ENCODE measurements at places on chromosomes 4 and X.
A peak's percentile ranks its signal among the peaks of the same experiment; 100 is the strongest.

DNA sequence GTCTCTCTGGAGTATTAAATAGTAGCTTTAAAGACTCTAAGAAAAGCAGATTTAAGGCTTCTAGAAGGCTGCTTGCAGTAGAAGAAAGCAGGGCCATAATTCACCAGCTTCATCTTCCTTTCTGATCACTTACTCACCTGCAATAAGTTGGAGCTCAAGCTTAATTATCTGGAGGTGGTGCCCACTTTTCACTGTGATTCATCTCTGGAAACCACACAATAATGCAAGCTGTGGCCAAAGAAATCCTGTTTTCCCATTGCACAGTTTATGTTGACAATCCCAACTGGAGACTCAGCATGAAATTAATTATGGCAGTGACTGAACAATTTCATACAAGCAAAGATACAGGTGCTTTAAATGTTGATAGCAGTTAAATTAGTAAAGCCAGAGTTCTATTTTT lies 14.7 kb downstream of the CWH43 start:
- DNase-seq: no peak

GRCh38 chr4:77600521-77601451 lies 4.8 kb upstream of the CXCL13 start:
- no peak for DNase-seq

GRCh38 chrX:8728932-8729535 lies 2.9 kb downstream of the ANOS1 start:
- DNase-seq: no peak

DNA sequence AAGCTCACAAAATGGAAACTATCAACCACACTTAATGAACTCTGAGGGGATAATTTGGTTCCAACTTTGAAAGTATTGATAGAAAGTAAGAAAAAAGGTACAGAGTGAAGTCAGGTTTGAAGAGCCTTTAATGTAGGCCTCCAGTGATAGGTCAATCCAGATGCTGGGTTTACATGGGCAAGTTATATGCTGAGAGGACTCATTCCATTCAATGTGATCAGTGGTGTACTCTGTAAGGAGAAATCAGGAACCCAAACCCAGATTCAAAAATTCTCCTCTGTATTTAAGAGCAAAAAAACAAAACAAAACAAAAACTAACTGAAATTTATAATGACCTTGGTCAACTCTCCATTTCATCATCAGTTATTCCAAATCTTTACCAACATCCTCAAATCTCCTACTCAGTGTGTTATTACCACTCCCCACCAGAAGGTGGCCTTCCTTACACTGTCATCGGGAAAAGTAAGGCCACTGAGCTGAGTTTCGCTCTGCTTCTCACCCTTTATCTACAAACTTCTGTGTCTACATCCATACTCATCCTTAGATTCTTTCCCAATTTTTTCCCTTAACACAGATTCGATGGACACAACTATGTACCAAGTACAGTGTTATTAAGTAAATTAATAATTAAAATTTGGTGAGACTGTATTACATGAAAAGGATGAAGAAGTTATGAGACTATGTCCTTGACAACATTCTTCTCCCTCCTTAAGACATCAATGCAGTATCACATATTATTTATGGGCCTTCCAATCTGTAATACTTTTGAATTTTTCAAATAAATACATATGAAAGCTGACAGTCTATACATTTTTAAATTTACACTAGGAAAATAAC lies 88.3 kb downstream of the ZAR1 start:
- peak; percentile 60 for DNase-seq

- no peak for DNase-seq
These were observed 72.5 kb downstream of the CNGA2 start for GRCh38 chrX:151806967-151807540.

GRCh38 chr4:3340038-3340699 lies 47.3 kb downstream of the RGS12 start:
- no peak for DNase-seq

DNA sequence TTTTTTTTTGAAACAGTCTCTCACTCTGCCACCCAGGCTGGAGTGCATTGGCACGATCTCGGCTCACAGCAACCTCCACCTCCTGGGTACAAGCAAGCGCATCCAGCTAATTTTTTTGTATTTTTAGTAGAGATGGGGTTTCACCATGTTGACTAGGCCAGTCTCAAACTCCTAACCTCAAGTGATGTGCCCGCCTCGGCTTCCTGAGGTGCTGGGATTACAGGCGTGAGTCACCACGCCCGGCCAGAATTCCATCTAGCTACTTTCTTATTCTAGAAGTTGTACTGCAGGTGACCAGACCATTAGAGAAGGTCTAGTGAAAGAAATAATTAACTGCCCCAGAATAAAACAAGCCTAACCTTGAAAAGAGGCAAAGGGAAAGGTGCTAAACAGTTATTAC lies 2.3 kb downstream of the LRBA start:
- no peak for DNase-seq

- no peak for DNase-seq
These were observed 30.1 kb upstream of the PRDX4 start for GRCh38 chrX:23637187-23637586.

DNA sequence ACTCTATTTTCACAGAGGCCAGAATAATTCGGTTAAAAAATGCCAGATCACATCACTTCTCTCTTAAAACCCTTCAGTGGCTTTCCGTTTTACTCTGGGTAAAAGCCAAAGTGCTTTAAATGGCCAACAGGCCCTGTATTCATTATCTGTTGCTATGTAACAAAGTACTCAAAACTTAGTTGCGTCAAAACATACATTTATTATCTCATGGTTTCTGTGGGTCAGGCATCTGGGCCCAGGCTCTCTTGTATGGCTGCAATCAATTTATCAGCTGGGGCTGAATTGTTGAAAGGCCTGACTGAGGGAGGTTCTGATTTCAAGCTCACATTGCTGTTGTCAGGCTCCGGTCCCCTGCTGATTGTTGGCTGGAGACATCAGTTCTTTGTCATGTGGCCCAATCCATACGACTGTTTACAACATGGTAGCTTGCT lies 72.7 kb upstream of the H2AZ1 start:
- no peak for DNase-seq

GRCh38 chr4:87260477-87260876 lies 40.1 kb upstream of the KLHL8 start:
- no peak for DNase-seq

DNA sequence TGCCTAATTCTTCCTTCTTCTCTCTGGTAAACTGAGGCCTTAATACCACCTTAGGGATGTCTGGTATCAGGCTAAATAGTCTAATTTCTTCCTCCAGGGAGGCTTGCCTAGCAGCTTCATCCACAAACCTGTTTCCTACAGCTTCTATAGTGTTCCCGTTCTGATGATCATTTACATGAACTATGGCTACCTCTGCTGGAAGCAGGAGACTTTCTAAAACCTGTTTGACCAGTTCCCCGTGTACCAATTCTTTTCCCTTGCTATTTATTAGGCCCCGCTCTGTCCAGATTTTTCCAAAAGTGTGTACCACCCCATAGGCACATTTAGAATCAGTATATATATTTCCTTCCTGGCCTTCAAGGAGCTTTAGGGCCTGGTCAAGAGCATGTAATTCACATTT lies 5.8 kb upstream of the USP38 start:
- DNase-seq: no peak

GRCh38 chr4:174553031-174553430 lies 30.7 kb upstream of the HPGD start:
- no peak for DNase-seq

- DNase-seq: no peak
These were observed 67.6 kb upstream of the DCLK2 start for GRCh38 chr4:150010525-150011126.

- DNase-seq: peak; percentile 15
These were observed 139.7 kb downstream of the MAPK10 start for GRCh38 chr4:86220121-86220520.

DNA sequence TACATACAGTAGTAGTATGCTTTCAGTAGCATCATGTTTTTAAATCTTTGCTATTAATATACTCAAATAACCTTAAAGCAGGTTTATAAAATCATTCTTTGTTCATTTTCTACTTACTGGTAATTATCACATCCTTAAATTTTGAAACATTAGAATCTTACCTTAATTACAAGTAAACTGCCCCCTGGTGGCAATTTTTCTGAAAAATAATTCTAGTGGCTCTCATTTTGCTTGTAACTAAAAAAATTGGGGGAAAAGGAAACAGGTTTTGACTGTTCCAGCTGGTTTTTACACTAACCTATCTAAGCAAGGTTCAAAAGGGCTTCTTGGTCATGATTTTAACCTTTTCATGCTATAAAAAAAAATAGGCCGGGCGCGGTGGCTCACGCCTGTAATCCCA lies 18.5 kb upstream of the DCAF4L1 start:
- DNase-seq: no peak

GRCh38 chrX:132022198-132022966 lies 720 bp upstream of the STK26 start:
- no peak for DNase-seq
